AML-193 (cell line): ENCODE measurements at places on chromosomes 1 and 21.

DNA sequence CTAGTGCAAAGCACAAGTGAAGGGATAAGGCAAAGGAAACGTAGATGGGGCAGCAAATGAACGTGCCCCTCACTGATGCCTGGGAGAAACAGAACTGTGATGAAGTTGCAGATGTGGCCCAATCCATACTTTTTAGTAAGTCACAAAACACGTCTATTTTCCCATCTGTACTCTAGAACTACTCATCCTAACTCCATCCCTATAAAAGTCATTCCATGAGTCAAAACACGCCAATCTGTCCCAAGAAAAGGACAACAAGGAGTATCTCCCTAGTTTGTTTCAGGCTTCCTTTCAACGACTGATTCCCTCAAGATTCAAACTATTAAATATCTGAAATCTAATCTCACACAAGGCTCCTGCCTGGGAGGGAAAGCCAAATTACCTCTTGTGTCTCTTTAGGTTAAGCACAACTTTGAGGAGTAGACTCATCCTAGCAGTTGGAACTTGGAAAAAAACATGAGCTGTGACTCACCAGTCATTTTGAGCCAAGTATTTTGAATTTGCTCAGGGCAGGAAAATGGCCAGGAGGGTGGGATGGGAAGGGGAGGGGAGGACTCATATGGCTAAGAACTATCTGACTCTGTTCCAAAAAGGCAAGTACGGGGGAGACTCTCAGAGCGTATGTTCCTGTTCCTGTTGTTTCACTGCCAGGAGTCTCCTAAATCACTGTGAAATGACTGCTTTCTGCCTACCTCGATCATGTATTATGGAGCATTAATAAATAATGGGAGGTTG, 214.5 kb upstream of the CAMK1G start:
- DNase-seq = no peak

- DNase-seq = no peak
Observed at GRCh38 chr1:172446547-172446946, 2.7 kb upstream of the PIGC start.

DNA sequence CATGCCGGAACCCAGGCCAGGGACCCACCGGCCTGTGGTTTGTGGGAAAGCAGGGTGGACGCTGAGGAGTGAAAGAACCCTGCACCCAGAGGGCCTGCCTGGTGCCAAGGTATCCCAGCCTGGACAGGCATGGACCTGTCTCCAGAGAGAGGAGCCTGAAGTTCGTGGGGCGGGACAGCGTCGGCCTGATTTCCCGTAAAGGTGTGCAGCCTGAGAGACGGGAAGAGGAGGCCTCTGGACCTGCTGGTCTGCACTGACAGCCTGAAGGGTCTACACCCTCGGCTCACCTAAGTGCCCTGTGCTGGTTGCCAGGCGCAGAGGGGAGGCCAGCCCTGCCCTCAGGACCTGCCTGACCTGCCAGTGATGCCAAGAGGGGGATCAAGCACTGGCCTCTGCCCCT, 18.5 kb downstream of the CSF1 start:
- DNase-seq = no peak

DNA sequence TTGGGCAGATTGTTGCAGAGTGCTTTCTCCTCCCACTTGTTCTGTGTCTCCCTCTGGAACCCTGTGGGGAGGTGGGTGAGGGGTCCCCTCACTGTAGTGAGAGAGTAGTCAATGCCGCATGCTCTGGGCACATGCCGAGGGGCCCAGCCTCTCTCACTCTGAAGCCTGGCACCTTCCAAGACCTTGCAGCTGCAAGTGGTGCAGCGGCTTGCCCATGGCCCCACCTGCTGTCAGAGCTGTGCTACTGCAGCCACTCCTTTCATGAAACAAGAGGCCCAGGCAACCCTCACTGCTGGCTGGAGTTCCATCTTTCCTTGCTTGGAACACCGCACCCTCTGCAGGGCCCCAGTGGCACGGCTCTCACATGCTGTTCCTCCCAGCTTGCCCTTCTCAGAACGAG, 58.4 kb upstream of the COL6A1 start:
- peak; percentile 2 for DNase-seq

DNA sequence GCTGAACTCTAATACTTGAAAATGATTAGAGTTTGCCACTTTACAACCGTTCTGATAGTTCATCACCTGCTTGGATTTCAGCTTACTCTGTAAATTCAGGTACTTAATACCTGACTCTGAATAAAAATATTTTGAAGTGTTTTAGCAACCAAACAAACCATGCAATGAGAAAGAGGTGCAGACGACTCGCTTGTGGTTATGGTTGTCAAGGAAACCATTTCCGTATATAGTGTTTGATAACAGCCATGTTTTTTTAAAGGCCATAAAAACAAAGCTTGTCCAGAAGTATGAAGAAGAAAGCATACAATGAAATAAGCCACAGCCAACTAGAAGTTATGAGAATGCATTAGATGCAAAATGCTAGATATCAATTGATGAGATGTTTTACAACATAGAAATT, 167.2 kb upstream of the HMCN1 start:
- DNase-seq = no peak

GRCh38 chr1:78052685-78053405, 7.1 kb downstream of the GIPC2 start:
- DNase-seq = no peak

- DNase-seq = no peak
Observed at GRCh38 chr1:161956097-161956496, 67.6 kb downstream of the OLFML2B start.

GRCh38 chr1:46175243-46175642, 356 bp downstream of the TSPAN1 start:
- DNase-seq = no peak

- no peak for DNase-seq
Observed at GRCh38 chr21:32137266-32137665, 141.6 kb downstream of the MIS18A start.

DNA sequence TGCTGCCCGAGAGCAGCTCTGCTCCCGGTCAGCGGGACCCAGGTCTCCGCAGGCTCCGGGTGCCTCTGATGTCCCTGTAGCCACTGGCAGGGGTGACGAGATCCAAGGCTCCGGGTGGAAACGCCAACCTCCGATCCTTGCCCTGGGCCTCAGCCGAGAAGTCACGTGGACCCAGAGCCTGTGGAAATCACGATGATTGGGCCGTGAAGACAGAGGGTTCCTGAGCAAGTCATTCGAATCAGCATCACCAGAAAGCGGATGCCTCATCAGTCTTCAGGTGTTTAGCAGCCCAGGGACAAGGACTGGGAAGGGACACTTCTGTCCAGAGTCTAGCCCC, 12.5 kb downstream of the LRRC3 start:
- no peak for DNase-seq

- no peak for DNase-seq
Observed at GRCh38 chr1:110012100-110012780, 22.2 kb upstream of the STRIP1 start.

GRCh38 chr1:113898241-113898814, 6.3 kb downstream of the AP4B1 start:
- DNase-seq = peak; percentile 66

GRCh38 chr1:232274236-232274855, 355.6 kb downstream of the SIPA1L2 start:
- DNase-seq = no peak

DNA sequence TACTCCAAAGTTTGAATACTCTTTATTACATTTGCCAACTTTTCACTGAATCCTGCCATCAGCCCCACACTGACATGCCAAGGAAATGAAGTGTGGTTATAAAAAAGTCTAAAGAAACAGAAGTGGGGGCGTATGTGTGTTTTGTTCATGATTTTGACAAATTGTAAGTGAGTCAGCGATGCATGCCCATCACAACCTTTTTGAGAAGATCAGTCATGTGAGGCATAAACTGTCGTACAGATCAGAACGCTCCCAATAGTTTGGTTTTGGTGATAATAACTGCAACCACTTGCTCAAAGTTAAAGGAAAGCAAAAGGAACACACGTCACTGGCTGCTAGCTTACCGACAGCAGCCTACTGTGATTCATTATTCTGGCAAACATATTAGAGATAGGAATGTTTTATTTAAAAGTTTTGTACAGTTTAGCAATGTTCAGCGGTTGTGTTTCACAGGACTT, 95.6 kb downstream of the RGS2 start:
- DNase-seq = no peak

- DNase-seq = no peak
Observed at GRCh38 chr1:67572594-67573221, 112.3 kb upstream of the GADD45A start.

DNA sequence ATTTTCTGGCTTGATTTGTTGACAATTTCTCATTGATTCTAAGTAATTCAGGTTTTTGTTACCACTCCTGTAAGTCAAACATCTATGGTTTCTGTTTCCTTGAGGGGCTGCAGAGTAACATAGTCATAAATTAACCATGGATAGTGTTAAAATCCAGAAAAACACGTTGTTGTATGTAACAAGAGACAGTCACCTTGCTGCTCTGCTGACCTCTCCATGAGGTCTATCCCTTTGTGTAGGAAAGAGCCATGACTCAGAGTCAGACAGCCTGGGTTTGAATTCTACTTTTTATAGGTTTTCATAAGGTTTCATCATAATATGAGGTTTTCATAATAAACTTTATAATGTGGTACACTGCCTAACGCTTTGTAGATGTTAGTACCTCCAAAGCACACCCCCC, 27.6 kb upstream of the NBL1 start:
- no peak for DNase-seq

DNA sequence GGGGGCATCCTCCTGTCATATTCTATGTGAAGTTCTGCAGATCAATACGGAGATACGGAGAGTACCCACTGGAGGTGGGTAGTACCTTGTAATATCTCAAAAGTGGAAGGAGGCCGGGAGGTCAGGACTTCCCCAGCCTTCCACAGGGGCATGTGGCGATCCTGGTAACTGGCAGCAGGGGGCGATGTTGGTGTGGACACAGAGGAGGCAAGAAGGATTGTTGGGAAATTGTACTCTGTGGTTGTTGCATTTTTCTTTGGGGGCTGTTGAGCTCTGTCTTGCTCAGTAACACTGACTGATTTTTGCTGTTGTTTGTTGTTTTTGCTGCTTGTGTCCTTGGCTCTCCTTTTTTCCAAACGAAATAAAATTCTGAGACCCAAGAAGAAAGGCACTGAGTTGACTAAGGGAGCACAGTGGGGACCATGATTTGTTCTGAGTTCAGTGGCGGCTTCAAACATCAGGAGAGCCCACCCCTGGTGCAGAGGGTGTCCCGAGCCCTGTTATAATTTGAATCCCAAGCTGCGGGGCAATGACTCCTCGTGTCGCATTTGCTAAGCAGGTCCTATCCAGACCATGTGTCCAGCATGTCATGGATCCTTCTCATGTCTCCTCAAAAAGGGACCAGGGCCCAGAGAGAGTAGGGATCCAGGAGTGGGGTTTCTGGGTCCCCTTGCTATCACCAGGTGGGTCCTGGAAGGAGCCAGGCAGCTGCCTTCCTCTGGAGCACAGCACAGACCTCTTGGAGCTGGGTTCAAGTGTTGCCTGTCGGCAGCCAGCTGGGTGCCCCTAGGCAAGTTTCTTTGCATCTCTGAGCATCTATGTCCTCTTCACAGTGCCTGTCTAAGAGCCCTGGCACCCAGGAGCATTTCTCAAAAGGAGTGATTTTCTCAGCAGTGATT, 22.8 kb downstream of the LHX4 start:
- peak; percentile 69 for DNase-seq

DNA sequence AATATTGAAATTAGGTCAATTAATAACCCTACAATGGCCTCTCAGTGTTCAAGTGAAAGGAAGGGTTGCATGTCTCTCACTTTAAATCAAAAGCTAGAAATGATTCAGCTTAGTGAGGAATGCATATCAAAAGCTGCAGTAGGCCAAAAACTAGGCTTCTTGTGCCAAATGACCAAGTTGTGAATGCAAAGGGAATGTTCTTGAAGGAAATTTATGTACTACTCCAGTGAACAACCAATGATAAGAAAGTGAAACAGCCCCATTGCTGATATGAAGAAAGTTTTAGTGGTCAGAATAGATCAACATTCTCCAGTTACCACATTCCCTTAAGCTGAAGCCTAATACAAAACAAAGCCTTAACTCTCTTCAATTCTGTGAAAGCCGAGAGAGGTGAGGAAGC, 10.0 kb downstream of the MAEL start:
- no peak for DNase-seq

DNA sequence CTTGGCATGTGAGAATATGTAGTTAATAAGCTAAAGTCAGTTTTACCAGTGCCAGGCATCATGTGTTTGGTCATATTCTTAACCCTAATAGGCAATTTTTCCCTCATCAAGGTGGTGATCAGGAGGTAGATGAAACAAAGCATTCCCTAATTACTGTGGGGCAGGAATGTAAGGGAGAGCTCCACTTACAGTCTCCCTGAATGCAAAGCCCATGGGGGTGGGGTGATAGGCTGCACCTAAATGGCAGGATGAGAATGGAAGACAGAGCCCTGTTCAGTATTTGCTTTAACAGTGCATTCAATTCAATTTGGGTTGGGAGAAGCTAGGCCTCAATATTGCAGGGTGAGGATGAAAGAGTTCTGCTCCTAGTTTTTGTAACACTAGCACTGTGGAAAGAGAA, 23.4 kb downstream of the ZNF678 start:
- DNase-seq = no peak

DNA sequence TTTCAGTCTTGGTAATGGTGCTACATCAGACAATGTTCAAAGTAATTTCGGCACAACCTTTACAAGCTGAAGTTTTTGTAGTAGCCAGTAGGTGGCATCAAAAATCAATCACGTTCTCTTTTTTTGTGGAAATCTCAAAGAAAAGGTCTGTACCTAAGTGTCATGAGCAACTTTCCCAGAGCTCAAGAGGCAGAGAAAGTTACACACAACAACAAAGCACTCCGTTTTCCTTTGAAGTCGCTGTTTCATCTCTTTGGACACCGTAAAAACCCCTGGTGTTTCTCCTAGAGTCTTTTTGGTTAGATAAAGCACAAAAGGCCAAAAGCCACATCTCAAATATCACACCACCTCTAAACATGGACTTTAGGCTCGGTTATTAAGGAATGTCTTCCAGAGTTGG, 131.6 kb downstream of the LHX8 start:
- DNase-seq = peak; percentile 32
